ENCODE measurements at places on chromosomes 3 and 15. TPM values are rescaled to one million over a fixed set of nuclear protein-coding genes. Genes with fewer than 3 reads are reported as not detected.
A peak's percentile ranks its signal among the peaks of the same experiment; 100 is the strongest.

GRCh38 chr15:66094331-66094730 lies 159.2 kb downstream of the MEGF11 start:
- peak; percentile 56 for DNase-seq

GRCh38 chr15:94075349-94075748 lies 156.0 kb upstream of the MCTP2 start:
- DNase-seq, result no peak

- peak; percentile 65 for DNase-seq
Observed at GRCh38 chr3:192514081-192514753, 213.1 kb downstream of the FGF12 start.

GRCh38 chr3:94616833-94617232 lies 554.0 kb downstream of the NSUN3 start:
- no peak for DNase-seq

- DNase-seq, result no peak
Observed at GRCh38 chr15:85142312-85142711, 160.7 kb downstream of the PDE8A start.

DNA sequence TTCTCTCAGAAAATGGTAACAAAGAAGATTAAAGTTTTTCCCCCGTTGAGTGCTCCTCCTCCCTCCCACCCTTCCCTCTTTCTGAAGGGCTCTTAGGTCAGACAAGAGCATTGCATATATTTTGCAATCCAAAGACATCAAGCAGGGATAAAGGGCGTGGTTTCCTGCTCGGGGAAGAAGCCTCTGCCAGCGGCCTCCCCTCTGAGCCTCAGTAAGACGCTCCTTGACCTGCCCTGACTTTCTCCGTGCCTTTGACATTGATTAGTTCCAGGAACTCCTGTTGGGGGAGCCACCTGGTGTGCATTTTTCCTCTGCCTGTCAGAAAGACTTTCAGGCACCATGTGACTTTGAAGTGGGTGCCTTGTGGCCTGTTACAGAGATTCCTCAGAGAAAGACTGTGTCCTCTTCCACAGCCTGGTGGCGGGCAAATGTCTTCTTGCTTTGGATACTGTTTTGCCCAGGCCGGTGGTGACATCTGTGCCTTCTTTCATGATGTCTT lies 87.2 kb upstream of the TBL1XR1 start:
- no peak for DNase-seq

DNA sequence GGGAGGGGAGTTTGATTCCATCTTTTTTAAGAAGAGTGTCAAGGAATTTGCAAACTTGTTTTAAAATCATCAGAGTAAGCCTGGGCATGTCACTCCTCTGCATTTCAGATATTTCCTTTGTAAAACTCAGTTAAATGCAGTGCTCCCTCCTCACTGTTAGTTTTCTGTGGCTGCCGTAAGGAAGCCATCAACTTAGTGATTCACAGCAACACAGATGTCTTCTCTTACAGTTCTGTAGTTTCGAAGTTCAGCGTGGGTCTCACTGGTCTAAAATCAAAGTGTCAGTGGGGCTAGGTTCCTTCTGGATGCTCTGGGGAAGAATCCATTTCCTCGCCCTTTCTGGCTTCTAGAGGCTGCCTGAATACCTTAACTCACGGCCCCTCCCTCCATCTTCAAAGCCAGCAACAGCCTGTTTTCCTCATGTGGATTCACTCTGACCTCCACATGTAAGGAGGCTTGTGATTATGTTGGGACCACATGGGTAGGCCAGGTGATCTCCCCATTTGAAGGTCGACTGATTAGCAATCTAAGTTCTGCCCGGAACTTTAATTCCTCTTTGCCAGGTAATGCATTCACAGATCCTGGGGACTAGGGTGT lies 12.4 kb downstream of the ISG20 start:
- DNase-seq, result no peak

- no peak for DNase-seq
Observed at GRCh38 chr3:20743553-20744321, 557.7 kb upstream of the SGO1 start.

DNA sequence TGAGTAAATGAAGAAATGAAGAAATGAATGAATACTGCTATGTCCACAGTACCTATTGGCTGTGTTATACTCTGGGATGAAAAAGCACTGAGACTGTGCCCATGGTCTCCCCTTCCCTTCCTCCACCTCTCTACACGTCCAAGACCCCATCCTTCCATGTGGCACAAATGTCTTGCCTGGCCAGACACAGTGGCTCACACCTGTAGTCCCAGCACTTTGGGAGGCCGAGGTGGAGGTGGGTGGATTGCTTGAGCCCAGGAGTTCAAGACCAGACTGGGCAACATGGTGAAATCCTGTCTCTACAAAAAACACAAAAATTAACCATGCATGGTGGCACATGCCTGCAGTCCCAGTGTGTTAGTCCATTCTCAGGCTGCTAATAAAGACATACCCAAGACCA lies 200.1 kb downstream of the FAM43A start:
- no peak for DNase-seq

DNA sequence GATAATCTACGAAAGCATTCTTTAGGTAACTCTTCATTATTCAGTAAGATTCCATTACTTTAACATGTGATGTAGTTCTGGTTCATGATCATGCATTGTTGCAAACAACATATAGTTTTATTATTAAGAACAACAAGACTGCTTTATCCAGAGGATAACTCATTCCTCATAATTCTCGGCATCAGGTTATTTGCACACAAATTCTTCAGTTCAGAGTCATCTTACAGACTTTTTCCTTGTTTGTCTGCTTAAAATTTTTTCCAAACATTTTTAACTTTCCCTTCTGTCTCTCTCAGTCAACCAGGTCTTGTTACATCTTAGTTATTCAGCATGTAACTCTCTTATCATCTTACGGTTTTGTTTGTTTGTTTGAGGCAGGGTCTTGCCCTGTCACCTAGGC lies 60.1 kb downstream of the VGLL3 start:
- DNase-seq, result no peak

The PLA1A gene
- 1.6 TPM for total RNA-seq

DNA sequence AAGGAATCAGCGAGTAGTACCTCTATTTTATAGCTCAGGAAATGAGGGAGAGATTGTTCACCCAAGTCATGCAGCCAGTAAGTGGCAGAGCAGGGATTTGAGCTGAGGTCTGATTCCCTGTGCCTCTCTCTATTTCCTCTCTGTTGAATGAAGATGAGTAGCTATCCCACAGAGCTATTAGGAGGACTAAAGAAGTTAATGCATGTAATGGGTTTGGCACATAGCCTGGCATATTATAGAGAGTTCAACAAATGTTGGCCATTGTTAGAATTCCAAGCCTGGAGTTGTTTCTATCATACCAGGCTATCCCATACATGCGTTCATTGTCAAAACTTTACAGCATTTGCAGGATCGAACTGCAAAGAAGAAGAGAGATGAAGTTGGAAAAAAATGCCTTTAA lies 21.8 kb upstream of the KLHL6 start:
- DNase-seq, result no peak

Data from spleen (tissue), 13 donors.